ENCODE measurements at places on chromosomes 12 and 14. TPM values are rescaled to one million over a fixed set of nuclear protein-coding genes. Genes with fewer than 3 reads are reported as not detected.

The SRRM4 gene
- total RNA-seq: 0.19 TPM

The CISTR gene
- 2.1 TPM for total RNA-seq

The TMPO gene
- total RNA-seq: 16.9 TPM

DNA sequence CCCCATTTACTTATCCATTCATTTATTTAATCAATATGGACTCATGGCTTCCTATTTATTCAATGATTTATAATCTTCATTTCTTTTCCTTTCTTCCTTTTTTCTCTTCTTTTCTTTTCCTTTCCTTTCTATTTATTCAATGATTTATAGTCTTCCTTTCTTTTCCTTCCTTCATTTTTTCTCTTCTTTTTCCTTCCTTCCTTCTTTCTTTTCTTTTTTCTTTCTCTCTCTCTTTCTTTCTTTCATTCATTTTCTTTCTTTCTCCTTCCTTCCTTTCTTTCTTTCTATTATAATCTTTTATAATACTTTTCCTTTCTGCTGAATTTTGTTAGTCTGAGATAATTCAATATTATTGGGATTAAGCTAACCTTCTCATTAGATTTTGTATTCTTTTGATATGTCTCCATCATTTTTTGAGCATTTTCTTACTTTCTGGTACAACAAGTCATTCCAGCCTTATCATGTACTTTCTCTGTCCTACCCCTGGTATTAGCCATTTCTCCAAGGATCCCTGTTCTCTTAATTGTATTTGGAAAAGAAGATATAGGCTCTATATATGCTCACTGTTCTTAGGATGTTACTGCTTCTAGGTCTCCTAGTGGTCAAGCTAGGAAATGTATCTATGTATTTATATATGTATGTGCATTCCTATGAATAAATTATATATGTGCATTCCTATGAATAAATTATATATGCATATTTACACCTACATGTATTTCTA is 12.1 kb downstream of the LACRT start:
- DNase-seq: no peak

DNA sequence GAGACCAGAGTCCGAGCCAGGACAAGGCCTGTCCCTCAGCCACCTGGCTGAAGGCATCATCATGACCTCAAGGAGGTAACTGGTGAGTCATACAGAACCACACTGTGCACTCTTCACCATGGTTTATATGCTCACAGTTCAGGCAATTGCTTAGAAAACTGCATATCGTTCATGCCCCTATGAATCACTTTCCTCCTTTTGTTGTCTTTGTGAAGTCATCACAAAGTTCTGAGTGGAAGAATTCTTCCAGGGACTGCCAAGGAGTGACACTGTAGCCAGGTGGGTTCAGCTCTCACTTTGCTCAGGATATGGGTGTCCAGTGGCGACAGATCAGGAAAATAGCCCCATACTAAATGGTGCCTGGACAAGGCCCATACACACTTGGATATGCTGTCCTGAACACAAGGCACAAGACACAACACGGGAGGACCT is 92.5 kb downstream of the DPF3 start:
- DNase-seq: no peak

DNA sequence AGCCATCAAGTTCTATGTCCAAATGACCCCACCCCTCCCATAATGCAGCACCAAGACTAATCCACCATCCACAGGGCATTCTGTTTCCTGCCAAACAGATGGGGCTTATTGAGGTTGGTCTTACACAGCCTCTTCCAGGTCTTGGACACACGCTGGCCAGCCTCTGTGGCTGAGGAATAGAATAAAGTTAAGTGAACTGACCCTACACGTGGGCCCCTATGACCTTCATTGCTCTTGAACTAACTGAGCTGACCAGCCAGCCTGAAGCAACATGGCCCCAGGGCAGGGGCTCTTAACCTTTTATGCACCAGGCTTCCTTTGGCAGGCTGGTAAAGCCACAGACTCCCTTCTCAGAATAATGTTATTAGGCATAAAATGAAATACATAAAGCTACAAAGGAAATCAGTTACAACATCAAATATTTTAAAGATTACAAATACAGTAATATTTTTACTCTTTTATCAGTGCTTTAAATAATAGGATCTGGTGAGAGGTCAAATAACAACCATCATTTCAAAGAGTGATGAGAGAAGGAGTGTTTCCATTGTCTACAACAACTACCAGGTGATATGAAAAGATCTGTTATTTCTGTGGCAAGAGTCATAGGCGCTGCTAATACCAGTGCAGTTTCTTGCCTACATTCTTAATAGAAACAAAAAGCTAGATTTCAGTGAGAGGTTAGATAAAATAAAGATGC is 192.9 kb upstream of the NUDT4 start:
- no peak for DNase-seq

The TTC7B gene
- total RNA-seq: 55.5 TPM

- no peak for DNase-seq
Measured at GRCh38 chr12:97642911-97643310, 180.3 kb downstream of the RMST start.

- DNase-seq: no peak
Measured at GRCh38 chr12:85866986-85867776, 6.9 kb upstream of the NTS start.

DNA sequence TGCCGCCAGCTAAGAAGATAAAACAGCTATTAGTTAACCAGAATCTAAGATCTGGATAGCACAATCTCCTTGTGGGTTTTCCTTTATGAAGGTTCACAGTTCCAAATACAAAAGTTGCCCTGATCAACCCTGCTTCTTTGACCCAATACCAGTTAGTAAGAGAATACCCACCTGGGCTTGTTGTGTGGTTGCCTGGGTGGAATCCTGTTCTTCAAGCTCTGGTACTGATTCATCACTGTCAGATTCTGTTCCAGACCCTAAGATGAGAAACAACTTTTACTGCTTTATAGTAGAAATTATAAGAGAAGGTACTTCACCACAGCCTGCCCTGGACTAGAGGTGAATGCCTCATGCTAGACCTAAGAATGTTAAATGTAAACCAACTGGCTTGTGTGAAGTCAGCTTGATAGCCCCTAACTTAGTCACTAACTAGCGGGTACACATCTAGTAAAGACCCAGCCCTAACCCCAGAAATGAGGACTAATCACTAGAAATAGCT is 10.6 kb downstream of the NACA start:
- no peak for DNase-seq

GRCh38 chr12:52036587-52037171 is 14.6 kb upstream of the NR4A1 start:
- peak; percentile 91 for DNase-seq
